ENCODE measurements at places on chromosomes 2 and 18. TPM values are rescaled to one million over a fixed set of nuclear protein-coding genes. Genes with fewer than 3 reads are reported as not detected.

The B3GNT7 gene
- total RNA-seq, result not detected

The MAL gene
- 130 TPM for total RNA-seq

- no peak for DNase-seq
These were observed 90.9 kb downstream of the ACVR1 start for GRCh38 chr2:157785200-157785599.

DNA sequence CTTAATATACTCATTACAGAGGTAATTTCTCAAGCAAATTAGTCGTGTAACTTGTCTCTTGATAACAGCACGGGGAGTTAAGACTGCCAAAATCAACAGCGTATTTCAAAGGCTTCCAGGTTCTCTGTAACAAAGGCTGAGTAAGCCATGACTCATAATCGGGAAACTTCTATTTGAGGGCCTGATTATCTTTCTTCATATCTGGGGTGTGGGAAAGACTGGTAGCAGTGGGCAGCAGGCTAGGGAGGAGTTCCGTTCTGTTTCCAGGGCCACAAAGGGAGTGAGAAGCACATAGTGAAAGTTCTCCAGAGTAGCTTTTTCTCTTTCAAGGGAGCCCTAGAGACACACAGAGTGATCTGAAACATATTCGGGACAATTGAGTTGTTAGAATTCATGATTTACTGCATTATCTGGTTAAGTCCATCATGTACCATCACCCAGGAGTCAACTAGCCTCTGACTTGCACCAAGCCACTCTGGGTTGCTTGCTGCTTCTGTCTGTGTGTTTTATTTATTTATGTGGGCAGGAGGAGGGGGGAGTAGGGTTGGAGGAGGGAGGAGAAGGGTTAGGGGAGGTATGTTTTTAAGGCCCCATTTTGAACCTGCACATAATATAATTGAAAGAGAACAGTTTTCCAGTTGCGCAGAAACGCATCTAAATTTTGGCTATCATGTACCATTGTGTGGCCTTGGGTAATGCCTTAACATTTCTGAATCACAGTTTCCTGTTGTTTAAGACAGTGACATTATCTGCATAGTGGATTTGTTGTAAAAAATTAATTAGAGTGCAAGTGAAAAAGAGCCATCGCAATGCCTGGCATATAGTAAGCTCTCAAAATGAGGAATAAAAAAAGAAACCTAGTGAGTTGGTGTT, 80.5 kb upstream of the ITPRID2 start:
- no peak for DNase-seq

GRCh38 chr2:181185421-181185820, 205.0 kb downstream of the UBE2E3 start:
- DNase-seq, result no peak
